H7 (cell line): ENCODE measurements at places on chromosomes 12 and 14. TPM values are rescaled to one million over a fixed set of nuclear protein-coding genes. Genes with fewer than 3 reads are reported as not detected.
A peak's percentile ranks its signal among the peaks of the same experiment; 100 is the strongest.

DNA sequence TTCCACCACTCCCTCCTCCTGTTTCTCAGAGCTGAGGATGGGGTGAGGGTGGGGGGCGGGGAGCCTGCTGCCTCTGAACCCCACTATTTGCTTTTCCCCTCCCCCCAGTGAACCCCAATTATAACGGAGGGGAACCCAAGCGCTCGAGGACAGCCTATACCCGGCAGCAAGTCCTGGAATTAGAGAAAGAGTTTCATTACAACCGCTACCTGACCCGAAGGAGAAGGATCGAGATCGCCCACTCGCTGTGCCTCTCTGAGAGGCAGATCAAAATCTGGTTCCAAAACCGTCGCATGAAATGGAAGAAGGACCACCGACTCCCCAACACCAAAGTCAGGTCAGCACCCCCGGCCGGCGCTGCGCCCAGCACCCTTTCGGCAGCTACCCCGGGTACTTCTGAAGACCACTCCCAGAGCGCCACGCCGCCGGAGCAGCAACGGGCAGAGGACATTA lies 1.1 kb downstream of the HOXC4 start:
- DNase-seq, result peak; percentile 55

DNA sequence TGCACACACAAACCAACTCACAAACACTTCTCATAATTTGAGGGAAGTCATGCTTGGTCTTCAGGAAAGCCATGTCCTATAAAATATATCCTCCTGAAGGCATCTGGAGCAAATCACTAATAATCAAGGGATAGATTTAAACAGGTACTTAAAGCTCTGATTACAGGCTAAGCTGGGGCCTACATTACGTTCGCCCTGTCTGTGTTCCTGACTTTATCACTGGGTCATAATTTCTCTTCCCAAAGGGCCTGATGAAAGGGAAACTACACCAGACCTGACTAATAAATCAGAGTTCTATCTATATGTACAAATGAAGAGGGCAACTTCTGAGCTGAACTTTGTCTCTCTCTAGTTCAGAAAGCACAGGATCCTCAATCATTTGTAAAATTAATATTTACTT lies 43.9 kb upstream of the RASSF8 start:
- no peak for DNase-seq

DNA sequence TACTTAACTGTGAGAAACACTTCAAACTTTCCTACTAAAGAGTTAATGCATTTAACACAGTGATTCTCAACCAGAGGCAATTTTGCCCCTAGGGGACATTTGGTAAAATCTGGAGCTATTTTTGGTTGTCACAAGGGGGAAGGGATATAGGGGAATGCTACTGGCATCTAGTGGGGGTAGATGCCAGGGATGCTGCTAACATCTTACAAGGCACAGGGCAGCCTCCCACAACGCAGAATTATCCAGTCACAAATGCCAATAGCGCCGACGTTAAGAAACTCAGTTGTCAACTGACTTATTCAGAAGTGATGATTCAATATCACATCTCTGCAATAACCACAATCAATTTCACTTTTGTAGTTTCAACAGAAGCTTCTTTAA lies 2.0 kb downstream of the EEA1 start:
- DNase-seq, result no peak

DNA sequence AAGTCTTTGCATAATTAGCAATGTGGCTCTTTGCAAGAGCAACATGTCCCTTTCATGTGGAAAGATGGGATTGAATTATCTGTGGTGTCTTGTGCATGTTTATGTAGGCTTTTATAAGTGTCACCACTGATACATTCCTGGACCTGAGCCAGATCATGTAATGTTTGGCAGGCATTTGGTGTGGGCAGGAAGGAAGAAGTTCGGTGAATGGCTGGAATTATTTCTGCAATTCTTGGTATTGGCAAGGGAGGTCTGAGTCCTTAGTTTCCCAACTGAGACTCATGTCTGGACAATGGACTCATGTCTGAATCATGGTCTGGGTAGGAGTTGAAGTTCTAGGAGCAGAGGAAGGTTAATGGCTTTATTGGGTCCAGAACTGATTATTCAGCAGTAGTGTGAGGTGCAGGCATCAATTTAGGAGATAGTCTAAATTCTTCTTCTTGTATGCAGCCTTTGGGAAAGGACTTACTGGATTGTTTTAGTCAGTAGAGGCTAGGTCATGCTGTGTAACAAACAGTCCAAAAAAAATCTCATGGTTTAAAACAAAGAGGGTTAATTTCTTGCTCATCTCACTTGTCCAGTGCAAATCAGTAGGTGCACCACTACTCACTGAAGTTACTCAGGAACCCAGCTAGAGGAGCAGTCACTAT lies 186.5 kb upstream of the LHX5 start:
- no peak for DNase-seq

DNA sequence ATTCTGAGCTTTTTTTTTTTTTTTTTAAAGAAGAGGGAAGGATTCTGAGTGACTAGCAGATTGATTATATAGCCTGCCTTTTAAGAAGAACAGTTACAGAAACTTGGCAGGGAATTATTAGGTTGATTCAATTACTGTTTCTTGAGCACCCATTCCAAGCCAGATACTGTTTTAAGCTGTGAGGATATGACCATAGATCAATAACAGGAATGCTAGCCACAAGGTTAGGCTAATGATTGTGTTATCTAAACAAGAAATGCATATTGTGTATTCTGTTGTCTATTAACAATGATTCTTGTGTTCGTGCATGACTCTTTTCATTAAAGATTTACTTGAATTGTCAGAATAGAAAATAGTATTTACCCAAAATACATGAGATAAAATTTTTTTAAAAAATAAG lies 67.1 kb downstream of the PRORP start:
- DNase-seq, result no peak

Gene KLRG1
- 3.2 and 3.8 TPM in 2 replicates for total RNA-seq

DNA sequence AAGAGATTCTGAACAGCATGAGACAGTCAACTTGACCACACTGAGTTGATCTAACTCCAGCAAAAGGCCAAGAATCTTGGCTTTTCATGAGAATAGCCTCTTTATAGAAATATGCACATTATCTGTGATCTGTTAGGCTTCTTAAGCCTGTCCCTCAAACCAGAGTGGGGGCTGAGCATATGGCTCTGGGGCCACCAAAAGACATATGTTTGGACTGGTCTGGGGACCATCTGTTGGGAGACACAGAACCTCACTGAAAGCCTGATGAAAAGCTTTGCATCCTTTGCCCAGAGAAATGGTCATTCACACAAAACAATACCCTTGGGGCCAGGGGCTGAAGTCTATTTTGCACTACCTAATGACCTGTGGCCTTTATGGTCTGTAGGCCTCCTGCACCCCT lies 165.3 kb upstream of the PRMT8 start:
- DNase-seq, result no peak

Gene MMP17
- total RNA-seq, result 36.1 and 75.7 TPM in 2 replicates

DNA sequence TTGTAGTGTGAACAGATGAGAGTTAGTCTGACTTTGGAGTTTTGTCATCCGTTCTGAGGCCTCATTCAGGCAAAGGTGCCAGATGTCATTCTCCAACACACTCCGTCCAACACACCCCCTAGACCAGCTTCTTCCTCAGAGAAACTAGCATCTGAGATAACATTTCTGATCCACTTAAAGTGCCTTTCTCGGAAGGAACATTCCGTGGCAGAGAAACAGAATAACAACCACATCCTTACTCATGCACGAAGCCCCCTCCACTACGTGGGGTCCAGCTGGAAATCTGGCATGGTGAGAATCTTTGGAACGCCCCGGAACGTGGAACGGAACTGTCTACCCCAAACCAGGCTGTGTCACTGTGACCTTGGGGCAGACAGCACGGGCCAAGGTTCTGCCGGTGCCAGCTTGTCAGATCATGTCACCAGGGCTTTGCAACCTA lies 17.0 kb upstream of the BCL7A start:
- no peak for DNase-seq

Gene PDZRN4
- 0.17 and 0.37 TPM in 2 replicates for total RNA-seq

Gene KRT78
- total RNA-seq, result not detected in 2 replicates

Gene ZBTB39
- 11.6 and 13.0 TPM in 2 replicates for total RNA-seq

DNA sequence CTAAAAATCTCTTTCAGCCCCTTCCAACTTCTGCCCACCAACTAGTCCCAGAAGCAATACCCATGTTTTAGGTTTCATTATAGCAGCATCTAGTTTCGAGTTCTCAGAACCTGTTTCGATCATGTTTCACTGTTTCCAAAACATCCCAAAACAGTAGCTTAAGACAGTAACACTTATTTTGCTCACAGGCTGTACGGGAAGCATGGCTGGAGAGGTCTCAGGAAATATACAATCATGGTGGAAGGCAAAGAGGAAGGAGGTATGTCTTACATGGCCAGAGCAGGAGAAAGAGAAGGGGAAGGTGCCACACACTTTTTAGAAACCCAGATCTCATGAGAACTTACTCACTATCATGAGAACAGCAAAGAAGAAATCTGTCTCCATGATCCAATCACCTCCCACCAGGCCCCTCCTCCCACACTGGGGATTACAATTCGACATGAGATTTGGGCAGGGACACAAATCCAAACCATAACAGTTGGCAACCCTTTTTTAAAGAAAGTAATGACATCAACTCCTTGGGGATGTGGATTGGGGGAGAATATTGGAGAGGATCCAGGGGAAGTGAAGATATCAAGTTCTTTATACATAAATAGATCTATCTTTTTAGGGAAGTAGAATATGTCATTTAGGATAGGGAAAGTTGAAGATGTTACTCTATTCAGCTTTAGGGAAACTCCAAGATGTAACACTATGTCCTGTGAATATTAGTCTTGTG lies 269.9 kb upstream of the PLEKHG7 start:
- no peak for DNase-seq

DNA sequence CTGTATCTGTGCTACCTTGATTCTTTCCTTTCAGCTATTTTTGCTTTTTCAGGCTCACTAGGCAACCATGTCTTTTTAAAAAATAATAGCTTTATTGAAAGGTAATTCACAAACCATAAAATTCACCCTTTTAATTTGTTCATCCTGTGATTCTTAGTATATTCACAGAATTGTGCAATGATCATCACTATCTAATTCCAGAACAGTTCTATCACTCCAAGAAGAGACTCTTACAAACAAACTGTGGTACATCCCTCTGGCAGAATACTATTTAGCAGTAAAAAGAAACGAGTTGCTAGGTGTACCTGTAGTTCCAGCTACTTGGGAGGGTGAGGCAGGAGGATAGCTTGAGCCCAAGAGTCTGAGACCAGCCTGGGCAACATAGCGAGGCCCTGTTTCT lies 14.8 kb downstream of the CREBL2 start:
- DNase-seq, result no peak

- DNase-seq, result no peak
These were observed 89.4 kb downstream of the NKX2-1 start for GRCh38 chr14:36430662-36431084.

- no peak for DNase-seq
These were observed 414.7 kb downstream of the RAD51B start for GRCh38 chr14:68234101-68234905.

- DNase-seq, result no peak
These were observed 11.7 kb upstream of the OSBPL8 start for GRCh38 chr12:76571256-76571655.

- peak; percentile 11 for DNase-seq
These were observed 42.2 kb downstream of the COX16 start for GRCh38 chr14:70317091-70317968.

Gene MUCL1
- not detected in 2 replicates for total RNA-seq

Gene LDHB
- total RNA-seq, result 1,138 and 1,231 TPM in 2 replicates

GRCh38 chr14:92280554-92281262 lies 42.3 kb upstream of the SLC24A4 start:
- DNase-seq, result no peak

Gene IL22
- not detected in 2 replicates for total RNA-seq

GRCh38 chr12:132596016-132596415 lies 14.4 kb downstream of the LRCOL1 start:
- DNase-seq, result peak; percentile 40

GRCh38 chr14:51612449-51612848 lies 39.3 kb upstream of the FRMD6 start:
- no peak for DNase-seq

DNA sequence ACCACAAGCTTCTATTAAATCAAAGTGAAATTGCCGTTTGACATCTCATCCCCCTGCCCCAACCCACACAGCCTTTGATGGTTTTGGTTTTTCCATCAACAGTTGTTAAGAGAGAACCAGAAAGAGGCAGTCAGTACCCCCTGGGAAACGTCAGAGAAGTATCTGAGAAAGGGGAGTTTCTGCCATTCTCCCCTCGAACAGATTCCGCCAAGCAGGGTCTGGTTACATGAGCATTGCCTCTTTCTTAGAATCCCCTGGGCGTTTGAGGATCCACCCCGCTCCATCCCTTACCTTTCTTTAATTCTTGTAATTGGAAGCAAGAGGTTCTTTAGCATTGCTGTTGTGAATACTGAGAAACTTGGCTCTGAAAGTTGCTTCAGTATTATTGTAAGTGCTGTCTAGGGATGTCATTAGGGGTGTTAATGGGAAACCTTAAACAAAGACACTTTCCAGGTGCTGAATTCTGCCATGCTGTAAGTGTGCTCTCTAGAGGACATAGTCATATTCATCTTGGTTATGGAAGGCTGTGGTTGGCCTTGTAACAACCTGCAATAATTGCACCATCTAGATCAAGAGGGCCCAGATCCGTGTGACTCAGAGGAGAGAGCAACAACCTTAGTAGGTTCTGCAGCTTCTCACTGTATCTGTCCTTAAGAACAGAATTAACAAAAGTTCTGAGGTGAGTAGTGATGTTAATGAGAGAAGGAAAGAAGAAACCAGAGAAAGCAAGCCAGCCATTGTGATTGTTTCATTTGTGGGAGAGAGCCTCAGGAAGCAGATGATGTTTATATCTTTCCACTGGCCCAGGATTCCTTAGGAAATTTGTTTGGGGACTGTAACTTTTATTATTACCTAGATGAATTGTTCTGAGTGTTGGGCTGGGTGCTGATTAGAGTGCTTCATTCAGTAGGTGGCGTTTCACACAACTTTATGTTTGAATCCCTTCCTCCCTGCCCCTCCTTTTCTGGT lies 9.0 kb downstream of the TMBIM6 start:
- no peak for DNase-seq

Gene TUBA1B
- 3,556 and 4,028 TPM in 2 replicates for total RNA-seq

DNA sequence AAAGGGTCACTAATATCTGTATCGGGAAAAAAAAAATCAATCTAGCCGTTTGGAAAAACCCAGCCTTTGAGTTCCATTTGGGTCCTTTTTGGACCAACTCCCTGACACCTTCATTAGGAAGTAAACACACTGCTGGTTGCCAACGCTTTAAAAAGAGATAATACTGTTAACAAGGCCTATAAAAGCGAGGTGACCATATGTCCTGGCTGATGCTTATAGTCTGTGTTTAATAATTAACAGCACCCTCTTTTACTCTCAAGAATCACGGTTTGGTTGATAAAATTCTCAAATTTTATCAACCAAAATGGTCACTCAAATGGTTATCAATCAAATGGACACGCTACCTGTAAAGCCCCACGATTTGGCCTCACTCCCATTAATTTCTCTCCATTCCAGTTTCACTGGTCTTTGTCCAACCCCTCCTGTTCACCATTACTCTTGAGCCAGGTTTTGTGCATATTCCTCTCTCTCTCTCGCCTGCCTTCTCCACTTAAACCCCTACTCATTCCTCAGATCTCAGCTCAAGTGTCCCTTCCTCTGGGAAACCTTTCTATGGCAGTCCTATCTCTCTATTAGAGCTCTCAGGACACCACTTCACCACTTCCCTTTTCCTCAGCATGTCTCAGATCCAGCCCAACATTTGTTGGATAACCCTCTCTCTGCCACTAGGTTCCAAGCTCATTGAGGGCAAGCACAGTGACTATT lies 9.5 kb downstream of the BTG1 start:
- DNase-seq, result no peak

GRCh38 chr12:59938190-59938962 lies 342.5 kb downstream of the SLC16A7 start:
- DNase-seq, result peak; percentile 1

GRCh38 chr14:98229656-98230366 lies 1042.2 kb downstream of the BCL11B start:
- no peak for DNase-seq
